ENCODE measurements at places on chromosomes 5 and 9.

- no peak for DNase-seq
Observed at GRCh38 chr5:100676817-100677631, 141.8 kb downstream of the FAM174A start.

DNA sequence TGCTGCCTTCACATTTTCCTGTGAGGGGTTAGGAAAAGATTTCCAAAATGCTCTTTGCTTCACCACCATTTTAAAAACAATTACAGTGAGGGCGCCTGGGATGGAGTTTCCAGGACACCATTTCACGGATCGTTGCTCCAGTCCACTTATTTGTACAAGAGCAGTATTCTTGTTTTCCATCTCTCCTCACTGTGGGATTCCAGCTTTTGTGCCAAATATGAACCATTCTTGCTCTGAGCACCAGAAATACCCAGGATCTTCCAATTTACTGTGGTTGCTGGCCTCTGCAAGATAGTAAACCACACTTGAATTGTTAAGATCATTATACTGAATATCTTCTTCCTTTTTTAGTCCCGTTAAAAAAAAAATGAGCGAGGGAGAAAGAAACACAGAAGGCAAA lies 899.5 kb downstream of the TLE1 start:
- DNase-seq = peak; percentile 1

- no peak for DNase-seq
Observed at GRCh38 chr5:431001-431710, 11.8 kb upstream of the EXOC3 start.

GRCh38 chr9:122217640-122218039 lies 11.1 kb downstream of the LHX6 start:
- DNase-seq = no peak

DNA sequence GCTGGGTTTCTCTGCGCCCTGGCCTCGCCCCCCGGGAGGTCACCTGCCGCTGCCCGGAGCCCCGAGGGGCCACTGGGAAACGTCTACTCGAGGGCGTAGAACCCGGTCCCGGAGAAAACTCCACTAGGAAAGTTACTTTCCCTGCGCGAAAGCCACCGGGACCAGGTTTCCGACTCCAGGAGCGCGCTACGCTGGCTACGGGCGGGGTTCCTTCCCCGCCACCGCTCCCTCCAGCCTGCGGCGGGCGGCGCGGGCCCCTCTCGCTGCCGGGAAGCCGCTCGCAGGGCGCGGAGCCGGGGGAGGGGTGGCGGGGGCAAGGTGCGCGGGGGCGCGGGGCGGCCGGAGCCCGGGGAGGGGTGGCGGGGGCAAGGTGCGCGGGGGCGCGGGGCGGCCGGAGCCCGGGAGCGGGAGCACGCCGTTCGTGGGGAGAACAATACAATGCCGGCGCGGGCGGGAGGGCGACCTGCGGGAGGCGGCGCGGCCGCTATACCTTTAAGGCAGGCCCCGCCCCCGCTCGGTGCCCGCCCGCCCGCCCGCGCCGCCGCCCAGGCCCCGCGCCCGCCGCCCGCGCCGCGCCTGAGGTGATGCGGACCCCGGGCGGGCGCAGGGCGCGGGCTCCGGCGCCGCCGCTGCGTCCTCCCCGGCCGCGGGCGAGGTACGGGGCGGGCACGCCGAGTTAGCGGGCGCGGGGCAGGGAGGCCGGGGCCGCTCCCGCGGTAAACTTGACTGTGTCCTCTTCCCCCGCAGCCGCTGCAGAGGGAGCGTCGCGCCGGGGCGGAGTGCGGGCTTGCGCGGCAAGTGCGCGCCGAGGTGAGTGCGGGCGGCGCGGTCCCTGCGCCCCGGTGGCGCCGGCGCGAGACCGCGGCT lies 278.1 kb downstream of the AOPEP start:
- no peak for DNase-seq
